NCI-H460 (cell line): ENCODE measurements at places on chromosomes 7 and 10. TPM values are rescaled to one million over a fixed set of nuclear protein-coding genes. Genes with fewer than 3 reads are reported as not detected.

DNA sequence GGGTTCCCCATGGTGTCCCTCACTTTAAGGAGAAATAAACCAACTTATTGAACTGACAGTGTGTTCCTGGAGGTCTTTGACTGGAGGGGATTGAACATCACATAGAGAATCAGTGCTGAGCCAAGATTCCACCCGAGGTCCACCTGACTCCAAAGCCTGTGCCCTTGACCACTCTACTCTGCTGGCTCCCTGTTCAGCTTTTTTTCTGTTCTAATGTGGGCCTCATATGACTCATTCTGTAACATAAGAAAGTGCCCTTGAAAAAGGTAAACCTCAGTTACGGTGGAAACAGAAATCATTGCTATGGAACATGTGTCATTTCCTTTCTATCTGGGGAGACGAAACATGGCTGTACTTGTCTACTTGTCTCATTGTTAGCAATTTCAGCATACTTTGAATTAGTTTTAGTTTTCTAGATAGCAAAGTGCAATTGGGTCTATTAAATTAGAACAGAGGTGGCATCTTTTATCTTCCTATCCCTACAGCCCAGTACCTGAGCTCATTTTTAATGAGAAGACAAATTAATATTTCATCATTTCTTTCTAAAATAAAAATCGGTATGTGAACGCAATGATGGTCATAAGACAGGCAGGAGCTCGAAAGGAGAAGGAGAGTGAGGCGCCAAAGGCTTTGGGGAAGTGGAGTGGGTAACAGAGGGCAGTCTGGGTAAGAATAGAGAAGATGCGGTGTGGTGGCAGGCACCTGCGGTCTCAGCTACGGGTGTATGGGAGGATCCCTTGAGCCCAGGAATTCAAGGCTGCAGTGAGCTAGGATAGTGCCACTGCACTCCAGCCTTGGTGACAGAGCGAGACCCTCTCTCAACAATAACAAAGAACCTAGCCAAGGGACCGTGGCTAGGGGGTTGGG, 1.5 kb downstream of the GSDME start:
- no peak for DNase-seq

DNA sequence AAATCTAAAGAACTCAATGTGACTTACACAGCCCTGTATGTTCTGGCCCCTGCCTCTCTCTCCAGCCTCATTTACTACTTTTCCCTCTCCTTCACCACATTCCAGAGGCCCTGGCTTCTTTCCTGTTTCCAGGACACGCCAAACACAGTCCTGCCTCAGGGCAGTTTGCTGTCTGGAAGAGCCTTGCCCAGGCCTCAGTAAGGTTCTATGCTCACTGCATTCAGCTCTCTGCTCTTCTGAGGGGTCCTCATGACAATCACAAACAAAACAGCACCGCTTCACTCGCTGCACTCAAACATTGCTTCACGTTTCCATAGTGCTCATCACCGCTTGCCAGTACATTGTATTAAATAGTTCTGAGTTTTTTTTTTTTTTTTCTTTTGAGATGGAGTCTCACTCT, 35.1 kb upstream of the GARS1 start:
- DNase-seq: no peak

- DNase-seq: no peak
Measured at GRCh38 chr7:74153736-74154135, 20.4 kb upstream of the EIF4H start.

GRCh38 chr10:100776671-100777070, 31.3 kb downstream of the PAX2 start:
- DNase-seq: no peak

DNA sequence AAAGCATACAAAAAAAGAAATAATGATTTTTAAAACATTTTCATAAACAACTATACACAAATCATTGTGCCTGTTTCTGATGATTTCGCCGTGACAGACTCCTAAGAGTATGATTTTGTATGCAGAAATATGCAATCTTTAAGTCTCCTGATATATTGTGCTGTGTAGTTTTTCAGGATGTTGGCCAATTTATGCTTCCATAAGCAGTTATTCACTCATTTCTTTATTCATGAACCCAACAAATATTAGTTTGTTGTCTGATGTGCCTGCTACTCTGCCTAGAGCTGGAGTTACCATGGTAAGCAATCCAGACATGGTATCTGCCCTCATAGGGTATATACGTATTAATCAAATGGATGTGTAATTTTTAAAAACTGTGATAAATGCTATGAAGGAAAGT, 40.4 kb downstream of the PRR15 start:
- DNase-seq: no peak

DNA sequence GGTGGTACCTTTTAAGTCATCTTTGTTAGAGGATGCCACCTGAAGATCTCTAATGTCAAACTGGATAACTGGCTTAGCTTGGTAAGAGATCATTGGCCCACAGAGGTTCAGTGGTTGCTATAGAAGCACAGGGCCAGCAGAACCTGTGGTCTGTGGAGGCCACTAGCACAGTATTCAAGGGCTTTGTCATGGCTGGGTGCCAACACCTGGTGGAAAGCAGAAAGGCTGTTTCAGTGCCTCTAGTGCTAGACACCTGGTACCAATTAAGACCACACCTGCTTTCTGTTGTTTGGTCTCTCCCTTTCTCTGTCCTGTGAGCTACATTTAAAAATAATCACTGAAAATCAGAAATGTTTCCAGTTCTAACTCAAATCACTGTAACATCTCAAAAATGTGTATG, 10.0 kb upstream of the PCGF5 start:
- DNase-seq: no peak

- no peak for DNase-seq
Measured at GRCh38 chr10:74586088-74586585, 240.3 kb upstream of the KAT6B start.

DNA sequence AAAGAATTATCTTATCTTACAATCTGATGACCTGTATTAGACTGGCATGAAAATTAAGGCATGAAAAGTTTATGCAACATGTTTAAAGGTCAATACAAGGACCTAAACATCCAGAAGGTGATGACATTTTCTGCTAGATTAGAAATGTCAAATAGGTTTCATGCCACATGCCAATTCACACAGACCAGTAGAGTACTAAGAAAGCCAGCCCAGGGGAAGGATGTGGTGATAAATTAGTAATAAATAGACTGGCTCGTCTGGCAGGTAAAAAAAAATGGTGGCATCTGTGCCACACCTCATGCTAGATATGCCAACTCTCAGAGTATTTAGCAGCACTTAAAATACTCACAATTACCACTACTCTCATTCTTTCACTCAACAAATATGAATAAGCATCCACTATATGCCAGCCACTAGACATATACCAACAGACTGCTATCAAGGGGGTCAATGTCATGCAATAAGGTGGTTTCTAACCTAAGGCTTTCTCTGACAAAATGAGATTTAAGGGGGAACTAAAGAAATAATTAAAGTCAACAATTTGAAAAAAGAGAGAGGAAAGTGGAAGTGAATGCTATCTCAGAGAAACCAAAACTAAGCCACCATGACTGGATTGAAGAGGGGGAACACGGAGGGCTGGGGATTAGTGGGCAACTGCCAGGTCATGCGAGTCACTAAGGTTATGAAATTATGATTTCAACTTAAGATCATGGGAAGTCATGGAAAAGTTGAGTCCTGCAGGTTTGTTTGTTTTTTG, 83.5 kb downstream of the SGMS1 start:
- no peak for DNase-seq

- DNase-seq: no peak
Measured at GRCh38 chr7:150620617-150621371, 11.4 kb downstream of the GIMAP6 start.

DNA sequence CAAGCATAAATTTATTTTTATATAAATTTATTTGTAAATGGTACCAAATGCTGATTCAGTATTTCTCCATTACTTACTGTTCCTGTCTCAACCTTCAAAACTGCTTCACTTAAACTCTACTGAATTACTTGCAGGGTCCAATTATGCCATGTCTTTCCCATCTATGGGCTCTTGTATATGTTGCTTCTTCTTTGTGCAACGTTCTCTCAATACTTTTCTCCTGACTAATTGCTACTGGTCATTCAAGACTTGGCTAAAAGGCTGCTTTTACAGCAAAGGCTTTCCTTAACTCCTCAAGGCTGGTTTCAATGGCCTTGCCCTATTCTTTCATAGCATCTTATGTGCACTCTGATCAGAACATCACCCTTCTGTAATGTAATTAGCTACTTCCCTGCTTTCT, 67.9 kb downstream of the RNLS start:
- DNase-seq: no peak

DNA sequence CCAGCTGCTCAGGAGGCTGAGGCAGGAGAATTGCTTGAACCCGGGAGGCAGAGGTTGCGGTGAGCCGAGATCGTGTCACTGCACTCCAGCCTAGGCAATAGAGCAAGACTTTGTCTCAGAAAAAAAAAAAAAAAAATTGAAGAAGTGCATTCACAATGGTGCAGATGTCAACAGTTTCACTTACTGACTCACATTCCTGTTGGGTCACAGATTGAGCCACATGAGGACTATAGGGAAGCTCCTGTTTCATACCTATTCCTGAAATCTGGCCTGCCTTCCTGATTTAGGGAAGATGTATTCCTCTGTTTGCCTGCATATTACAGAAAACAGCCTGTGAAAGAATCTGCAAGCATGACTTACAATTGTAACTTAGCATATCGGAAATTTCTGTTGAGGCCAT, 78.2 kb downstream of the AKR1C4 start:
- no peak for DNase-seq

The EPO gene
- total RNA-seq: not detected in 2 replicates

The VSTM2A gene
- total RNA-seq: 0.05 TPM in 1 of 2 replicates, not detected in the other

The SLC16A9 gene
- total RNA-seq: 5.0 and 5.7 TPM in 2 replicates

The PROSER2 gene
- total RNA-seq: 7.2 and 10.3 TPM in 2 replicates
